T-cell (primary cell): ENCODE measurements at places on chromosomes 4 and X. TPM values are rescaled to one million over a fixed set of nuclear protein-coding genes. Genes with fewer than 3 reads are reported as not detected.

DNA sequence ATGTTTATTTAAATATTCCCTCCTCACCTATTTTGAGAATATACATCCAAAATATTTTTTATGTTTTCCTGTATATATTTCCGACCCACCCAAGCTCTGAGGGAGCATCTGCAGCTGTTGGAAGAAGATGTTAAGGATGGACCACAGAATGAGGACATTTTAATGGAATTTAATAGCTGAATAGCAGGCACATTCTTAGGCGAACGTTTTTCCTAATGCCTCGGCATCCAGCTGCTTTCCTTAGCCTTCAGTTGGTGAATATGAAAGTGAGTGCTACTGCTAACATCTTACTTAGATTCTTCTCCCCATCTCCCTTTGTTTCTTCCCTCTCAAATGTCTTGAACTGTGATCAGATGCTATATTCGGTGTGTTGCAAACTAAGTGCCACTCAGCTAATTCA is 158.0 kb upstream of the CTSO start:
- no peak for DNase-seq

DNA sequence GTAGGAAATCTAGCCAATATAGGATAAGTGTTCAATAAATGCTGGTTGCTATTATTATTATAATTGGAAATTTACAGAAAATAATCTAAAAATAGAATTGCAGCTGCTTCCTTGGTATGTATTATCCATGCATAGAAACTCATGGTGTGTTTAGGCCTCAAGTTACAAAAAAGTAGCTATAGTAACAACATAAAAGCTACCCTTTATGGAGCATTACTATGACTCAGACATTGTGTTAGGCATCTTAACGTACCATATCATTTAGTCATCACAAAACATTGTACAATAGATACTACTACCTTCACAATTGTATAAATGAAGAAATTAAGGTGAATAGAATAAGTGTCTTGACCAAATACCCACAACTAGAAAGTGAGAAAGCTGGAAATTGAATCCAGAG is 126.9 kb upstream of the NRK start:
- no peak for DNase-seq

SPATA4 gene
- total RNA-seq, result not detected

DNA sequence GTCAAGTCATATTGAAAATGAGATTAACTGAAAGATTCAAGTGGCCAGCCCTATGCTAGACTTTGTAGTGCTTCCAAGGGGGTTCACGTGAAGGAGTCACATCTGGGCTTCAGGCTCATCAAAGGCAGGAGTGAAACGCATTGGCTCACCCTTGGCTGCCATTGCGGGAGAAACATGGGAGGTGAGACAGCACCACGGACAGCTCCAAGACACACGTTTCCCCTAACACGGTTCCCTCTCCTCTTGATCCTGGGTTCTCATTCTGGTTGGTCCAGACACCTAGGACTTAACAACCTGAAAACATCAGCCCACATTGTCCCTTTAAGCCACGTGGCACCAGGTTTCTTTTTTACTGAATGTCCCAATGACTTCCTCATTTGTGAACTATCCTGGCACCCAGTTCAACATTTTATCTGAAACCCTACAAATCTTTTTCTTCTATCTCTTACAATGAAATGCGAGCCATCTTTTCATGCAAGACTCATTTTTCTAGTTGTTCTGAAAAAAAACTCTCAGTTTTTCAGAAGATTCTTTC is 279.0 kb upstream of the VCX3A start:
- no peak for DNase-seq

NUDT10 gene
- 0.15 TPM for total RNA-seq

CFP gene
- 28.2 TPM for total RNA-seq

EFHC2 gene
- total RNA-seq, result 2.0 TPM

DNA sequence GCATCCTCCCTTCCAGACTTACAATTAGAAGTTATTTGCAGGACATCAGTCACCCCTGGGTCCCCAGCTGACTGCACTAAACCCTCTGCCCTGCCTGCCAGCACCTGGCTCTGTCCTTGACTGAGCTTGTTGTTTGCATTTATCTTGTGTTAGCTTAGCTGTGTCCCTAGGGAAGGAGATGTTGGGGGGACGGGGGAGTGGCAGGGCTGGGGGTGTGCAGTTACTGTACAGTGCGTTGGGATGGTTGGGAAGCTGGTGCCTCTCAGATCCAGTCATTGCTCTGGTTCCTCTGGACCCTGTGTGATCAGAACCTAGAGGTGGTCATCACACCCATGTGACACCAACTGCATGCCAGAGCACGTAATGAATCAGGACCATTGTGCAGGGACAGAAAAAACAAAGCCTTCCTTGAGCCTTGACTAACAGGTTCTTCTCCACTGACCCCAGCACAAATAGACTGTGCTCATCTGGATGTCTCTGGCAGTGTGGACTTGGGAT is 32.7 kb upstream of the PROM1 start:
- no peak for DNase-seq

ETDB gene
- total RNA-seq, result not detected

- DNase-seq, result no peak
These were observed 308.8 kb downstream of the ZNF674 start for GRCh38 chrX:46236411-46236810.

LRRC66 gene
- 0.13 TPM for total RNA-seq

- DNase-seq, result no peak
These were observed 330.1 kb downstream of the BMPR1B start for GRCh38 chr4:95087657-95088455.

DNA sequence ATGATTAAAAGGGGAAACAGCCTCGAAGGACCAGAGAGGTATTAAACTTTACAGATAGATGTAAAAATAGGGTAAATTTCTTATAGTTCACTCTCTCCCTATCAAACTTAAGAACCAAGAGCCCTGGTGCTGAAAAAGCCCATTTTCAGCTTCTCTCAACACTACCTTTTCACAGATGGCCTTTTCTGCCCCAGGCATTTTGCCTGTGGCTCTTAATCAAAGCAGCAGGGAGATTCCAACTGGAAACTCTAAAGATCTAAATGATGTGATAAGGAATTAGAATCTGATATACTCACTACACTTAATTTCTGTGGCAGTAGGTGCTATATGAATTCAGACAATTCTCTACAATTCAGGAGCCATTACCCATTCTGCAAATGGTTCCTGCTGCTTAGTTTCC is 60.0 kb downstream of the AMMECR1 start:
- DNase-seq, result no peak

GRCh38 chr4:152155070-152155469 is 380.8 kb downstream of the FBXW7 start:
- DNase-seq, result no peak

GRCh38 chrX:56975611-56976010 is 19.7 kb downstream of the SPIN3 start:
- no peak for DNase-seq

DNA sequence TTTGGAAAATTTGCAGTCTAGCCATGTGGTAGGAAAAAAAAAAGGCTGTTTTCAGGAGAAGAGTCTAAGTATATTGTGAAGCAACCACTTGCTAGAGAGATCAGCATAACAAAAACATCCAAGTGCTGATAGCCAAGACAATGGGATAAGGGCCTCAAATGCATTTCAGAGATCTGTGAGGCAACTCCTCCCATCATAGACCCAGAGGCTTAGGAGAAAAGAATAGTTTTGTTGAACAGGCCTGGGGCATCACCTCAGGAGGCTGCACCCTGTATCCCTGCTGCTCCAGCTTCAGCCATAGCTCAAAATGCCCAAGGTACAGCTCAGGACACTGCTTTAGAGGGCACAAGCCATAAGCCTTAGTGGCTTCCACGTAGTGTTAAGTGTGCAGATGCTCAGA is 13.6 kb upstream of the GPR174 start:
- no peak for DNase-seq

DNA sequence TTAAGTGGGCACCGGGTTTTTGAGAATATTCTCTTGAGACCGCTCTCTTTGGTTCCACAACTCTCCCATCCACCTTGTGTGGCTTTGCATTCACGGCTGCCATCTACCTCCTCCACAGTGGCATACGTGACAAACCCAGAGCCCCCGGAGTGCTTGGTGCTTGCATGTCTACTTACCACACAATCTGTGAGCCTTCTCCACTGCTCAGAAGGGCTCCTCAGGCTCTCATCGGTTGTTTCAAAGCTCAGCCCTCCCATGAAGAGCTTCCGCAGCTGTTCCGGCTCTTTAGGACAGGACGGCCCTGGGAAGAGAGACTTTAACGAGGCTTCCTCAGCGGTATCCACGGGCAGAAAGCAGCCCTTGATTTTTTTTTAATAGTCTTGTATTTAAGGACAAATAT is 167.6 kb upstream of the ANK2 start:
- DNase-seq, result no peak

GPC3 gene
- total RNA-seq, result 1.5 TPM

BANK1 gene
- total RNA-seq, result 10.9 TPM

CCNB3 gene
- not detected for total RNA-seq

DNA sequence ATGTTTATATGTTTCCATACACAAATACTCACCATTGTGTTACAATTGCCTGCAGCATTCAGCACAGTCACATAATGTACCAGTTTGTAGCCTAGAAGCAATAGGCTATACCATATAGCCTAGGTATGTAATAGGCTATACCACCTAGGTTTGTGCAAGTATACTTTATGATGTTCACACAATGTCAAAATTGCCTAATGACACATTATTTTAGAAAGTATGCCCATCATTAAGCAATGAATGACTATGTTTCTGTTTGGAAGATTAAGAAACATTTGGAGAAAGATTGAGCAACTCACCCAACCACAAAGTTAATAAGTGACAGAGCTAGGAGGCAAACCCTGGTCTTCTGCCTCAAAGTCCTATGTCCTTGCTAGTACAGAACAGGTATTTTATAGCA is 96.8 kb upstream of the GRIA3 start:
- no peak for DNase-seq

- no peak for DNase-seq
These were observed 28.1 kb downstream of the THOC2 start for GRCh38 chrX:123704781-123705180.

DNA sequence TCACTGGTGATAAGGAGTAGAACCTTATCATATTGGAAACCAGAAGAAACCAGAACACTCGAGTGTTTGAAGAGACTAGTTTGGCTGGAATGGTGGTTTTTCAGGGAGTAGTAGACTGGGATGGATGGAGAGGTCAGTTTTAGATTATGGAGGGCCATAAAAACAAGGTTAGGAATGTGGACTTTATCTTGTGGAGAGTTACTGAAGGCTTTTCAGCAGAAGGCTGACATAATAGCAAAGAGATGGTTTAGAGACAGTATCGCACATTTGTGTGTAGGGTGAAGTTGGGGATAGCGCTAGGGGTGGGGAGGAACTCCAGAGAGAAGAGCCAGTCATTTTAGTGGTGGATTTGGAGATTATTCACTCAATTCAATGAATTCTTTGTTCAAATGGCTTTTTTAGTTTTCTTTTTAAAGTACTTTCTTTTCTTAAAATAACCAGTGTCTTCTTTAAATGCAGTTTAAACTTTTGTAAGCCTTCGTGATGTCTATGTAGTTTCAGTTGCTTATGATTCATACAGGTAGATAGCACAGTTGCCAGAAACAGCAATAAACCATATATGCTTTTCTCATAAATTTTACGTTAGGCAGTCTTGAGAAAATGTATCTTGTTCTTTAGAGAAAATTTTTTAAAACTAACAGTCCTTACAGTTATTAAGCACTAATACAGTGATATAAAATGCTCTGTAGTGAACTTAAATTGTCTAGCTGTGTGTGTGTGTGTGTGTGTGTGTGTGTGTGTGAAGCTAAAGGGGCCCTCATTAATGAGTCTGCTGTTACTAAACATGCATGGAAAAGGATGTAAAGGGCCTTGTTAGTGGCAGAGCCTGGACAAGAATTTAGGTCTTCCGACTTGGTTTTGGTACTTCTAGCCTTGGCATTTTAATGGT is 3.8 kb downstream of the ARHGAP10 start:
- no peak for DNase-seq

DNA sequence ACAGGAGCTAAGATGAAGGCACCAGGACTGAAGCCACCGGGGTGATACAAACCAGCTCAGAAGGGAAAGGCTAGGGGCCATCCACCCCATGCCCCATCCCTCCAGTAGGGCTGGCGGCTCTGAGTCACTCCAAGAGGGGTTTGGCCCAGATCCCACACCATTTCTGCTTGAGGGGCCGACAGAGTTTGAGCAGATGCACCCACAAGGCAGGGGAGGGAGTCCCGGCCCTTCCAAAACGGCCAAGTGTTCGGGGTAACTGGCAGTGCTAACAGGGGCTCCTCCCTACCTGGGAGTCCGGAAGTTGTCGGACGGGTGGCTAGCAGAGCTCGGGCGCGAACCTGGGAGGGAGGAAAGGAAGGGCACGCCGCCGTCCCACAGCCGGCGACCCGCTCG is 412 bp downstream of the SLC10A3 start:
- no peak for DNase-seq

- DNase-seq, result no peak
These were observed 11.2 kb upstream of the CCNG2 start for GRCh38 chr4:77145842-77146185.

FAT4 gene
- total RNA-seq, result 0.07 TPM

RASGEF1B gene
- total RNA-seq, result 7.9 TPM

ARFIP1 gene
- 12.0 TPM for total RNA-seq

DNA sequence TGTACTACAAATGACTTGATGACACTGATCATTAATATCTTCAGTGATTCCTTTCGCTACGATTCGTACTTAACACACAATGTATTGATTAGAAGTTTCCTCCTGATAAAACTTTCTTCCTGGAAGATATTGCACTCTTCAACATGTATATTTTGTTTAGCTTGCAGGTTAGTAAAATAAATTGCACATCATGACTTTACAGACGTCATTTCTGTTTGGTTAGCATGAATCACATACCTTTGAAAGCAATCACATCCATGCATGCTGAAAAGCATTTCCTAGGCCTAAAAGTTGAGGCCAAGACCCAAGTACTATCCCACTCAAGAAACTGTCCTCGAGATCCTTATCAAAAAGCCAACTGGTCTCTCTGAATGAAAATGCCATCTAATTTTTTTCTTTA is 1841.0 kb upstream of the PCDH7 start:
- DNase-seq, result no peak

DNA sequence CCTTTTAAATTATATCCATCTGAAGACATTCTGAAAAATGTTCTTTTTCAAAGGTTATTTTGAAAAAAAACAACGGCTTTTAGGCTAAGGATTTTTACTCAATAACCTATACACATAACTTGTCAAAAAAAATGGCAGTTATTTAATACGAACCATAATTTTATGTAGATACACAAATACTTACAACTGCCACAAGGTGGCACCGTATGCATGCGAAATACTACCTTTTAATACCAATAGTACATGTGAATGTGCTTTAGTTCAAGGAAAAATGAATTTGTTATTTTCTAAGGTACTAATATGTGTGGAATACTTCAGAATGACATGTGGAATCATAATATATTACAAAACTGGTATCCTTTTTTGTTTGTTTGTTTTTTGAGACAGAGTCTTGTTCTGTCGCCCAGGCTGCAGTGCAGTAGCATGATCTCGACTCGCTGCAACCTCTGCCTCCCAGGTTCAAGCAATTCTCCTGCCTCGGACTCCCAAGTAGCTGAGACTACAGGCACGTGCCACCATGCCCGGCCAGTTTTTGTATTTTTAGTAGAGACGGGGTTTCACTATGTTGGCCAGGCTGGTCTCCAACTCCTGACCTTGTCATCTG is 4.6 kb upstream of the MAD2L1 start:
- peak; percentile 63 for DNase-seq
